ENCODE measurements at places on chromosomes 1 and 21.

DNA sequence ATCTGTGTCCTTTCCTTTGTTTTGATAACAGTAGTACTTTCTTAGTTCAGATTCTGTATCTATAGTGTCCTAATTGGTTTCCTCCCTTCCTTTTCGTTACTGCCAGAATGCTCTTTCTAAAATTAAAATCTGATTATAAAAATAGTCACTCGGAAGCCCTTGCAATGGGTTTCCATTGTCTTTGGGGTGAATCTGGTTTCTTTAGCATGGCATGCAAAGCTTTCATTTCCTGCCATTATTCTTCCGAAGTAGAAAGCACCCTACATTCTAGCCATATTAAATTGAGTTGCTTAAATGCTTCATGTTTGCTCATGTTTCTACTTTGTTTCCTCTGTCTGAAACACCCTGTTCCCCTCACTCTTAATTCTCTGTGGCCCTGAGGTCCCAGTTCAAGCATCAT lies 53.2 kb upstream of the MACF1 start:
- no peak for DNase-seq

DNA sequence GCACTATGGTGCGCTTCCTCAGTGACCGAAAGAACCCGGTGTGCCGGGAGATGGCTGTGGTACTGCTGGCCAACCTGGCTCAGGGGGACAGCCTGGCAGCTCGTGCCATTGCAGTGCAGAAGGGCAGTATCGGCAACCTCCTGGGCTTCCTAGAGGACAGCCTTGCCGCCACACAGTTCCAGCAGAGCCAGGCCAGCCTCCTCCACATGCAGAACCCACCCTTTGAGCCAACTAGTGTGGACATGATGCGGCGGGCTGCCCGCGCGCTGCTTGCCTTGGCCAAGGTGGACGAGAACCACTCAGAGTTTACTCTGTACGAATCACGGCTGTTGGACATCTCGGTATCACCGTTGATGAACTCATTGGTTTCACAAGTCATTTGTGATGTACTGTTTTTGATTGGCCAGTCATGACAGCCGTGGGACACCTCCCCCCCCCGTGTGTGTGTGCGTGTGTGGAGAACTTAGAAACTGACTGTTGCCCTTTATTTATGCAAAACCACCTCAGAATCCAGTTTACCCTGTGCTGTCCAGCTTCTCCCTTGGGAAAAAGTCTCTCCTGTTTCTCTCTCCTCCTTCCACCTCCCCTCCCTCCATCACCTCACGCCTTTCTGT lies 7.3 kb upstream of the PIGV start:
- DNase-seq = no peak

- no peak for DNase-seq
Observed at GRCh38 chr1:96472471-96472870, 249.1 kb upstream of the PTBP2 start.

DNA sequence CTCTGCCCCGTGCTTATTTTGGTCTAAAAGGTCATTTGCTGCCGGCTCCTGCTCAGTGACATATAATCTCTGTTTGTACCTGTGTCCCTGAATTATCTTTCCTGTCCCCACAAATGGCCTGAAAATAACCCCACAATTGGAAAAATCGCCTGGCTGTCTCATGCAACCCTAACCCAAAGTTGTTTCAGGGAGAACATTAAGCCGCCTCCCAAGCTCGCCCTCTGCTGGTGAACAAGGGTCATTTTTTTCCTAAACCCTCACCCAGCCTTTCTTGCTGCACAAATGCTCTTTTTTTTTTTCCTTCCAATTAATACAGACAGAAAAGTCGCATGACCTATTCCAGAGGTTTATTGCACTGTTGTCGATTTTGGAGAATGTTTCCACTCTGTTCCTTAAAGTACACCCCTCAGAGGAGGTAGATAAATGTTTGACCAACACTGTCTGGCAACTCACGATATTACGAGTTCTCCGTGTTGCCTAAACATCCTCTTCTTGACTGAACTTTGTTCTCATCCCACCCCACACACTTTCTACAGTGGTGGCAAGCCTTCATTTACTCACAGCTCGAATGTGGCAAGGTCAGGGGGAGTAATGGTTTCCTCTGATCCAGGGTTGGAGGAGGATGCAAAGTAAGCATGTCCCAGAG lies 148.7 kb downstream of the ZZZ3 start:
- DNase-seq = no peak

- no peak for DNase-seq
Observed at GRCh38 chr1:214537219-214537618, 14.2 kb downstream of the PTPN14 start.

GRCh38 chr1:239672256-239672655 lies 285.9 kb downstream of the CHRM3 start:
- DNase-seq = no peak

DNA sequence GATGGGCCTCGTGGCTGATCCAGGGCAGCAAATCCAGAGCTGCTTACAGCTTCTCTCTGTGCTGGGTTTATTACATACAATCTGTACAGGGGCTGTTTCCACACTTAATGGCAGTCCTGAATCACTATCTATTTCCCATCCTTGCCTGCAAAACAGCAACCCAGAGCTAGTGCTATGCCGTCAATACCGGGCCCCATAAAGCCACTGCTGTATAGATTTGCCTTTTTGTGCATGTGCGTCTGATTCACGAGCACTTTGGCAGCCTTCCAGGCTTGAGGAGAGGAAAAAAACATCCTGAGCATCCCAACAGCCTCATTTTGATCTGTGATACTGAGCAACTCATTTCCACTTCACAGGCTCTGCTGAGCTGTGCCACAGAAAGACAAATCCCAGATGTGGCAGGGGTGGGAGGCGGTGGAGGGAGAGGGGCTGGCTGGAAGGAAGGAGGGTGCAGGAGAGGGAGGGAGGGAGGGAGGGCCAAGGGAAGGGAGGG lies 65.2 kb upstream of the TARBP1 start:
- DNase-seq = no peak

DNA sequence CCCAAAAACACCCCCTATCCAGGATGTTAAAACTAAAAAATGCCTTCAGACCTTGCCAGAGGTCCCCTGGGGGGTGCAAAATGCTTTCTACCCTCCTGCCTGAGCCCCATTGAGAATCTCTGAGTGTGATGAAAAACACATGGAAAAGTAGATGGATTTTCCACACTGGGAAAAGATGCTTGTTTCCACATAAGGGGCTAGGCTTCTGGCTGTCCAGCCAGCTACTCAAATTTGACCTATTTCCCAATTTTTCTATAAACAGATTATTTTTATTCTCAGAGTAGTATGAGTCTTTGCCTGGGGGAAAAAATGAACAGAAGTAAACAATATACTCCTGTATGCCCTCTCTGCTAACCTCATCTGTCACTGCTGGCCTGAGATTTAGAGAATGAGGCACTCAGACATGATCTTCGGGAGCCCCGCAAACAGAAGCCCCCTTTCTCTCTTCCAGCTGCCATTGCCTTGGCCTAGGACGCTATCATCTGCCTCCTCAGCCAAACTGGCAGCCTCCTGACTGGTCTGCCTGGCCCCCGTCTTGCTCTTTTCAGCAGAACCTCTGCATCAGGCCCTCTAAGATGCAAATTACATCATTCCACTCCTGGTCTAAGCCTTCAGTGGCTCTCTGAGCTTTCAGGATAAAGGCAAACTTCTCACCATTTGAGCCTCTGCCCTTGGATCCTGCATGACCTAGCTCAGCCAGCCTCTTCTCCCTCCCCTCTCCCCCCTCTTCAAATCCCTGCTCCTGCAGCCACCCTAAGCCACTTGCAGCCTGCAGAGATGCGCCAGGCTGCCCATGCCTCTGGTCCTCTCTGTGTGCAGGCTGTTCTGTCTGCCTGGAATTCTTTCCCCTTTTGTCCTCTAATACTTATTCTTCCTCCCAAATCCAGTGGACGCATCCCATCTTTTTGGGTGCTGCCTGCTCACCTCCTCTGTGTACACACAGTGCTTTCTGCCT lies 39.7 kb upstream of the TMEM125 start:
- no peak for DNase-seq

- no peak for DNase-seq
Observed at GRCh38 chr1:231702804-231703203, 76.2 kb downstream of the DISC1 start.
